ENCODE measurements at places on chromosomes 5 and 9. TPM values are rescaled to one million over a fixed set of nuclear protein-coding genes. Genes with fewer than 3 reads are reported as not detected.

Gene CCL27
- 0.49 TPM for total RNA-seq

- no peak for DNase-seq
Observed at GRCh38 chr9:126919193-126919592, 4.6 kb downstream of the RALGPS1 start.

DNA sequence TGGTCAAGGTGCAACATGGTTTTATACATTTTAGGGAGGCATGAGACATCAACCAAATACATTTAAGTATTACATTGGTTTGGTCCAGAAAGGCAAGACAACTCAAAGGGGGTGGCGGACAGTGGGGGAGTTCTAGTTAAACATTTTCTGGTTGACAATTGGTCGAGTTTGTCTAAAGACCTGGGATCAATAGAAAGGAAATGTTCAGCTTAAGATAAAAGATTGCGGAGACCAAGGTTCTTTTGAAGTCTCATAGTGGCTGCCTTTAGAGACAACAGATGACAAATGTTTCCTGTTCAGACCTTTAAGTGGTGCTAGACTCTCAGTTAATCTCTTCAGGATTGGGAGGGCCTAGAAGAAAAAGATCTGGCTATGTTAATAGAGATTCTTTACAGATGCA, 47.7 kb upstream of the TTC39B start:
- no peak for DNase-seq

DNA sequence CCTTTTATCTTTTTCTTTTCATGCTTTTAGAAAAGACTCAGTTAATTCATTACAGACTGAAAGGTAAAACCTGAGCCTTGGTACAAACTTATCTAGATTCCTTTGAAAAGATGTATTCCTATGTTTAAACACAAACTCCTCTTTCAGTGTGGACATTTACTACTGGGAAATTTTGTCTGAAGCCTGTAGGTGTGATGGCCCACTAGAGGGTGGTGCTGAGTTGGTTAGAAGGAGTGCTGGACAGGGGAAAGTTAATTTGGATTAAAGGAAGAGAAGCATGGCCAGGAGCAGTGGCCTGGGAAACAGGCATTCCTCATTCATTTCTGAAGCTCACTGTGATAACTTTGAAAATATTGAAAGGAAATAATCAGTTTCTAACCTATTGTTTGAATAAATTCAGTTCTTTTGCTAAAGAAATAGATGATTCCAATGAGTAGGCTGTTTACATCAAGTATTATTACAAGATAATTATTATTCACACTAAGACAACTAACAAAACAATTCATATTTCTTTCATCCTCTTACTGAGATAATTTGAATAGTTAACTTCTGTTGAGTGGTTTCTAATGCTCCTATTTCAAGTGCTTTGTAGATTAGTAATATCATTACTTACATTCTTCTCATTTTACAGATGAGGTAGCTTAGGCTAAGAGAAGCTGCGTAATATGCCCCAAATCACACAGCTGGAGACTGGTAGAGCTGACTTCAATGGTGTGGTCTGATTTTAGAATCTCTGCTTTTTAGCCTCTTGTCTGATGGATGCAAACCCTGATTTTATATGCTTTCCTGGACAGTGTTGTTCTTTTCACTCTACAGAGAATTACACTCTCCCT, 150.9 kb downstream of the ADGRV1 start:
- DNase-seq, result peak; percentile 57

DNA sequence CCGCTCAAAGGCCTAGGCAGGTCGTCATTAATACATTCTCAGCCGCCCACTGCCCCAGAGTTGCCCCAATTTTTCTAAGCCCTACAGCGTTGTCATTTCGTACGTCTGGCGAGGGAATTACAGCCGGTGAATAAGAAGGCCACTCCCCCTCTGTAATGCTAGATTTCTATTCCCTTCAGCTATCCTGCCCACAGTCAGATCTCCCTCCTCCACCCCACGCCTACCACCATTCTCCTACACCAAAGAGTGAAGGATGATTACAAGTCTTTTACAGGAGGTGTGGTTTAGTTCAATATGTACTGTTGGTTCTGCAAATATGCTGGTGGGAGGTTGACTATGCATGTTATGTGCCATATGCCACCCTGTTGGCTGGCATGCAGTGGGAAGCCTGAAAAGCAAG, 83.7 kb upstream of the SMIM15 start:
- DNase-seq, result no peak

Gene CARTPT
- not detected for total RNA-seq

- DNase-seq, result no peak
Observed at GRCh38 chr5:41154491-41154890, 58.8 kb downstream of the C6 start.

GRCh38 chr9:91371894-91372293, 10.2 kb upstream of the AUH start:
- no peak for DNase-seq

DNA sequence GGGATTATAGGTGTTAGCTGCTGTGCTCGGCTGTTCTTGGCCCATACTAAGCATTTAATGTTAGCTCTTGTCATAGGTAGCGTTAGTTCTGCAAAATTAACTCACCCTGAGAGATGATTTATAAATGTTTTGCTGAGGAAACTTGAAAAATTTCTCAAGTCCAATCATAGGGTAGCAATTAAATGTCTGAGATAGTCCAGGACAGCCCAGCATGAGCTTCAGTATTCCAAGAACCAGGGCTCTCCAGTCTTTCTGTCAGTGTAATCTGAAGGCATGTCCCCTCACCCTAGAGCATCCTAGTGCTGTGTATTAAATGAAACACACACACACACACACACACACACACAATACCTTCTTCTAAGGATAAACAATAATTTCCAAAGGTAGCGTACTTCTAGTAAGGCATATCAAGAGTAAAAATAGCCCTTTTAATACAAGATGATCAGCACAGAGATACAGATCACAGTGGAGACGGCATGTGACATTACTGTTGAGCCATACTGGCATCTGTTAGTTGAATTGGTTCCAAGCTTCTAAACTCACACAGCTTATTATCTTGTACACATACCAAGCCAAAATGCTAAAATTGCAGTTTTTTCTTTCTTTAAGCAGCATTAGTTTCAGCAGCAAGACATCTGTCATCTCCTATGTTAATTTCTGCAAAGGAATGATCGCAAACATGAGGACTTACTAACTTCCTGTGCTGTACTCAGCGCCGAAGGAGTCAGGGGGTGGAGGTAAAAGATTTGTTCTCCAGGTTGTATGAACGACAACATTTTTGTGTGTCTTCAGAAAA, 46.3 kb upstream of the JMY start:
- no peak for DNase-seq

Gene N4BP3
- 0.56 TPM for total RNA-seq

Gene LECT2
- not detected for total RNA-seq

DNA sequence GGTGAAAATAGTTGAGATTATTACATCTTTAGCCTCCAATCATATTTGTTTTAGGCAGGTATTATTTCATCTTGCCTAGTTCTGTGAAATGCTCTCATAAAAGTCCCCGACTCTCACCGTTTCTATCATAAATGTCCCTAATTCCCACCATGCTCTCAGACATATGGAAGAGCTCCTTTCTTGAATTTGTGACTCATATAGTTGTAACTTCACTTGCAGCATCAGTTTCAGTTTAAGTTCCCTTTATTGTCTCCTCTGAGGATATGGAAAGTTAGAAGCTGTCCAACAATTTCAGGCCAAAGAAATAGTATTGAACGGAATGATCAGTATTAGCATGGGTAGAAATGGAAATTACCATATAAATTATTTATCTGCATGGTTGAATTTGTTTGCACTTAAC, 187.5 kb upstream of the NR4A3 start:
- no peak for DNase-seq

Gene CBY3
- not detected for total RNA-seq

GRCh38 chr5:180523629-180524466, 29.7 kb downstream of the CNOT6 start:
- DNase-seq, result no peak

Gene TMEM174
- total RNA-seq, result not detected

DNA sequence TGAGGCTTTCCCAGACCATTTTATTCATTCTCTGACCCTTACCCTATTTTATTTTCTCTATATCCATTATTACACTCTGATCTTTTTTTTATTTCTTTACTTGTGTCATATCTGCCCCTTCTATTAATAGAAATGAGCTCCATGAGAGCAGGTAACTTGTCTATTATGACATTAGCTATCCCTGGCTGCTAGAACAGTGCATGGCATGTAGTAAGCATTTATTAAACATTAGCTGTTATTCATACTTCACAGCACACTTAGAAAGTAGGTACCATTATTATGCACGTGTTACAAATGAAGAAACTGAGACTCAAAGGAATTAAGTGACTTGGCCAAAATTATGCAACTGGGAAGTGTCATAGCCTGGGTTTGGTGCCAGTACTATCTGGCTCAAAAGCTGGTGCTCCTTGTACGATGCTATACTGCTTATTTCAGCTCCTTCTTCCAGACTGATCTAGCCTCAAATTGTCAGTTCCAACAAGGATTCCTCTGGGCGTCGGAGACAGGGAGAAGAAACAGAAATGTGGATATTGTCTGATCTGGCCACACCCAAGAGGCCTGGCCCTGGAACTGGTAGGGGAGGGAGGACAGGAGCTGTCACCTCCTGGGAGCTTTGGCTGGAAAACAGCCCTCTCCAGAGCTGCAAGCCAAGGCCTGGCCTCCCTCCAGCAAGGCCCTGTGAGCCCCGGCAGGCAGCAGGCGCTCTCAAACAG, 10.8 kb upstream of the NIPAL4 start:
- DNase-seq, result peak; percentile 47

DNA sequence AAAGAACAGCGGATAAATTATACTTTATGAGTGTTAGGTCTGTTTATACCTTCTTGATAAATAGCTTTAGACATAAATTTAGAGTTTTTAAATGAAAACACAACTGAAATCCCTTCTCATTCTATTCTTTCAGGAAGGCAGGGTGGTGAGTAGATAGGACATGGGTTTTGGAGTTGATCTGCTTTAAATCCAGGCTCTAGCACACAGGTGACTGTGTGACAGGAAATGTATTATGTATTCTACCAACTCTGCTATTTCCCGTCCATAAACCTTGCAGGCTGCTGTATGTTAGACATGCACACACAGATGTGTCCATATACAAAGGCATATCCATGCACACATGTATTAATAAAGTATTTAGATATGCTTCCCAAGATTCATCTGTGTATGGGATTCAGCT, 19.3 kb upstream of the CARTPT start:
- no peak for DNase-seq

- DNase-seq, result no peak
Observed at GRCh38 chr5:121088341-121088740, 624.2 kb downstream of the PRR16 start.

DNA sequence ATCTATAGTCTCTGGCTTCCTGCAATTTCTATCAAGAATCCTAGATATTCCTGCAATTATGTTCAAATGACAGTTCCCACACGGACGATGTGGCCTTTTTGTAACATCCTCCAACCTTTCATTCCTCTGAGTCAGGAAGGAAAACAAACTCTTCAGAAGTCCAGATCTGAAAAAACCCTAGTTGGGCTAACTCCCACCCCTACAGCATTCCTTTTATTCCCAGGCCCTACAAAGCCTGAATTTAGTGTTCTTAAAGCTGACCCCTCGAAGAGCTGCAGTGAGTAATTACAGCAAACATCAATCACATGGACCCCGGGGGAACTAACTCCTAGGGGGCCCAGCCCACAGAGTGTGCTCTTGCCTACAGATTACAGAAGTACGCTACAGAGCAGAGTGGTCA, 99.7 kb downstream of the SERINC5 start:
- no peak for DNase-seq

DNA sequence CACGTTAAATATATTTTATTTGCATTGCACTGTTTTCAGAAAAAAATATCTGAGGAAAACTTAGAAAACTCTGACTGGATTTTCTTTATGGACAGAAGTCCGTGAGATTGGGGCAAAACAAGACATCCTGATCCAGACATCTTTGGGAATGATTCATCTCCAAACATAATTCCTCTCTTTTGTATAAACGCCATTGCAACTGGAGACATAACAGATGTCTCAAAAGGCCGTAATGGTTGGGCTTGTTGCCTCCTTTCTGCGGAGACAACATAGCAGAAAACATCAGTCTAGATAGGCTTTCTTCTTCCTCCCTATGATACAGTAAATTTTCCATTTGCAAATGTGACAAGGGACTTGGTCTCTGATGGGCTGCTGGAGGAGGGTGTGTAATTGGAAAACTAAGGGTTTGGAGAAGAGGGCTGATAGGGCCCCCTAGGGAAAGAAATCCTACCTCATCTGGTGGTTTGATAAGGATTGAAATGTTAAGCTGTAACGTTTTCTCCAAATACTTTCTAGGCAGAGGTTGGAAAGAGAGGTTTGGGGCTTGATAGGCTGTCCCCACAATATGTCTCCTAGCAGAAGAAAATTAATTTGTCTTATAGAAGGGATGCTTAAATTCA, 631.5 kb upstream of the ST8SIA4 start:
- DNase-seq, result no peak

GRCh38 chr5:167871091-167871490, 420.4 kb upstream of the WWC1 start:
- DNase-seq, result no peak

GRCh38 chr9:114709636-114710035, 27.6 kb upstream of the TEX48 start:
- no peak for DNase-seq

Gene B4GALT1
- 184 TPM for total RNA-seq

GRCh38 chr5:1824109-1824821, 23.1 kb downstream of the NDUFS6 start:
- no peak for DNase-seq

Measured in MCF 10A (cell line).